ENCODE measurements at places on chromosomes 11 and 22. TPM values are rescaled to one million over a fixed set of nuclear protein-coding genes. Genes with fewer than 3 reads are reported as not detected.

DNA sequence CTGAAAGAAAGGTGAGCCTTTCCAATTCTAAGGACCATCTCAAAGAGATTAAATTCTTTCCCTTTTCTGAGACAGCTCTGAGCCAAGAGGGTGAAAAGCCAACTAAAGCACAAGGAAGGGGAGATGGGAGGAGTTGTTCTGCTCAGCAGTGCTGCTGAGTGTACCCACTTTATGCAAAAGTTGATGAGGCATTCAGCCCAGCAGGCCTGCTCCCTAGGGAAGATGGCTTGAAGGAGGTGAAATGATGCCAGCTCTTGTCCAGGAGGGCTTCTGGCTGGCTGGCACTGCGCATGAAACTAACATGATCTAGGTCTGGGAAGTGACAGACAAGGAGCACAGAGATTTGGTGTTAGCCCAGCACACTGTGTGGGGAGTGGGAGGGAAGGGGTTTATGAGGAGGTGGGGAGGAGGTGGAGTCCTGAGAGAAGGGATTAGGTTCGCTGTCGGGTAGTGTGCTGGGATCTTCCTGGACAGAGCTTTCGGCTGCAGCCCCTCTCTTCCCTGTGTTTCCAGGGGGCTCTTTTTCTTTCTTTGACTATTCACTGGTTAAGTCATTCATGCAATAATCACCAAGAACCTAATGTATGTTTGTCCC is 225.5 kb upstream of the NARS2 start:
- H3K4me3 ChIP-seq, result no peak overlapping the region
- DNase-seq, result no peak
- no peaks in the 10 kb centered on the region for H3K27me3 ChIP-seq
- H3K36me3 ChIP-seq, result no peaks in the 10 kb centered on the region
- H3K27ac ChIP-seq, result no peak overlapping the region
- no peaks in the 10 kb centered on the region for H3K4me1 ChIP-seq

Gene HEPN1
- total RNA-seq, result not detected

DNA sequence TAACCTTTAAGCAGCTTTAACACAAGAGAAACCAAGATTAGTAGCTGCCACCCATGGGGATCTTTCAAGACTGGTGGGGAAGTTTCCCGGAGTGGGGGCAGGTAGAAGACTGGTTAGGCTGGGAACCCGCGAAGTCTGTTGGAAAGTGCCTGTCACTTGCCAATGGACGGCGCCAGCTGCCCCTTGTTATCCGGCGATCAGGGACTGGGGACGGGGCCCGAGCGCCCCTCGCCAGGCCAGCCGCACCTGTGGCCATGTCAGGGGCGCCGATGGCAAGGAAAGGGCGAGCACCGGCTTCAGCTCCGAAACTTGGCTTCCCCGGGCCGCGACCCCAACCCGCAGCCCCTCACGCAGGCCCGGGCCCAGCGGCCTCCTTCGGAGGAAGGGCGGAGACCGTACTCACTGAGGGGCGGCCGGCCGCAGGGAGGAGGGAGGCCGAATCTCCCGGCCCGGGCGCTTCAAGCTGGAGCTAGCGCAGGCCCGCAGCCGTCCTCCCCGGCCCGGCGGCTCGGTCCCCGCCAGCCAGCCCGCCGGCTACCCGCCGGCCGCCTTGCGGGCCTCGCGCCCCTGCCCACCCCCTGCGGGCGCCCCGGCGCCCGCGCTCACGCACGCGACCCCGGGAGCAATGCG is 539 bp downstream of the EIF4ENIF1 start:
- H3K27me3 ChIP-seq, result peaks cover 17% of the 10 kb centered on the region
- no peaks in the 10 kb centered on the region for H3K4me1 ChIP-seq
- peaks cover 35% of the 10 kb centered on the region for H3K36me3 ChIP-seq
- DNase-seq, result peak; percentile 77

DNA sequence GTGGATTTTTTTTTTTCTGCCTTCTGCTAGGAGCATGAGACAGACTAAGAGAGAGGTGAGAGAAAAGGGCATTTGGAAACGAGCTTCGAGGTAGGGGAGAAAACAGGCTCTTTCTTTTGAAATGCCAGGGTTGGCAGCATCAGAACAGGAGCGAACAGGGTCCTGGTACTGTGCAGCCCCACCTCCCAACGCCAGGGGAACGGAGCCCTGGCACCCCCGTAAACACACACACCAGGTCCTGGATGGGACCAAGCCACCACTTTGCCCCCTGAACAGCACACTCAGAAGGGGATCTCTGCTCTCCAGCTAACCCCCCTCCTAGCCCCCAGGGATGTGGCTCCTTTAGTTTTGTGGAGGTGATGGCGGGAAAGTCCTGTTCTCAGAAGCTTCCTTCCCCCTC is 127.1 kb downstream of the CTTN start:
- H3K27ac ChIP-seq, result no peak overlapping the region
- H3K4me1 ChIP-seq, result no peaks in the 10 kb centered on the region
- DNase-seq, result no peak

DNA sequence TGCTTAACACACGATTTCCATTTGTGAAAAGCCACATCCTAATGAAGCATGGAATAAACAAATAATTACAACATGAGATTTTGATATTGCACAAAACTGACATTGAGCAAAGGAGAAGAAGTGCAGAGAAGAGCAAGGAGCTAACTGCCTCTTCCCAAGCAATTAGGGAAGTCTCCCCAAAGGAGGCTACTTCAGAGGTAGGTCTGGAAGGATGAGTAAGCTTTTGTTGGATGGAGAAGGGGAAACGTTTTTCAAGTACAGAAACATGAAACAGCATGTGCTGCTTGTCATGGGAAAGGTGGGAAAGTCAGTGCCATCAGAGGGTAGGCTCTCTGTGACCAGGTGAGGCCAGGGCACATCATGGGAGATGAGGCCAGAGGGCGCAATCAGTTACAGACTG is 132.2 kb upstream of the SESN3 start:
- no peaks in the 10 kb centered on the region for H3K27me3 ChIP-seq
- peak overlapping the region; percentile 24 for H3K27ac ChIP-seq
- no peak for DNase-seq
- H3K36me3 ChIP-seq, result no peaks in the 10 kb centered on the region
- no peak overlapping the region for H3K4me3 ChIP-seq
- H3K4me1 ChIP-seq, result peaks cover 6% of the 10 kb centered on the region

Gene CSRP3
- total RNA-seq, result not detected

- peak overlapping the region; percentile 98 for H3K4me3 ChIP-seq
- H3K36me3 ChIP-seq, result no peaks in the 10 kb centered on the region
- no peaks in the 10 kb centered on the region for H3K27me3 ChIP-seq
- peak overlapping the region; percentile 14 for H3K27ac ChIP-seq
These were observed 1.3 kb downstream of the DENND5A start for GRCh38 chr11:9263840-9264315.

DNA sequence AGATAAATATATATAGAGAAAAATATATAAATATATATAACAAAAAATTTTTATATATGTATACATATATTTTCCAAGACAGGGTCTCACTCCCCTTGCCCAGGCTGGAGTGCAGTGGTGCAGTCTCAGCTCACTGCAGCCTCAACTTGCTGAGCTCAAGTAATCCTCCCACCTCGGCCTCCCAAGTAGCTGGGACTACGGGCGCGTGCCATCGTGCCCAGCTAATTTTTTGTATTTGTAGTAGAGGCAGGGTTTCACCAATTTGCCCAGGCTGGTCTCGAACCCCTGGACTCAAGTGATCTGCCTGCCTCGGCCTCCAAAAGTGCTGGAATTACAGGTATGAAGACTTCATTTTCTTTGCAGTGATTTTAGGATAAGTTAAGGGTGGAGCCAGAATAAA is 38.9 kb upstream of the SEPTIN5 start:
- no peak overlapping the region for H3K4me3 ChIP-seq
- no peaks in the 10 kb centered on the region for H3K36me3 ChIP-seq
- no peak overlapping the region for H3K27ac ChIP-seq
- H3K4me1 ChIP-seq, result no peaks in the 10 kb centered on the region
- DNase-seq, result no peak

- peaks cover 21% of the 10 kb centered on the region for H3K27me3 ChIP-seq
- H3K4me3 ChIP-seq, result no peak overlapping the region
- no peaks in the 10 kb centered on the region for H3K4me1 ChIP-seq
- peak; percentile 29 for DNase-seq
- H3K36me3 ChIP-seq, result no peaks in the 10 kb centered on the region
These were observed 4.8 kb upstream of the ELFN2 start for GRCh38 chr22:37431801-37432707.

GRCh38 chr11:57901756-57902155 is 121.9 kb upstream of the OR9Q1 start:
- DNase-seq, result peak; percentile 73
- no peak overlapping the region for H3K4me3 ChIP-seq
- H3K27me3 ChIP-seq, result peaks cover 7% of the 10 kb centered on the region
- H3K36me3 ChIP-seq, result no peaks in the 10 kb centered on the region

DNA sequence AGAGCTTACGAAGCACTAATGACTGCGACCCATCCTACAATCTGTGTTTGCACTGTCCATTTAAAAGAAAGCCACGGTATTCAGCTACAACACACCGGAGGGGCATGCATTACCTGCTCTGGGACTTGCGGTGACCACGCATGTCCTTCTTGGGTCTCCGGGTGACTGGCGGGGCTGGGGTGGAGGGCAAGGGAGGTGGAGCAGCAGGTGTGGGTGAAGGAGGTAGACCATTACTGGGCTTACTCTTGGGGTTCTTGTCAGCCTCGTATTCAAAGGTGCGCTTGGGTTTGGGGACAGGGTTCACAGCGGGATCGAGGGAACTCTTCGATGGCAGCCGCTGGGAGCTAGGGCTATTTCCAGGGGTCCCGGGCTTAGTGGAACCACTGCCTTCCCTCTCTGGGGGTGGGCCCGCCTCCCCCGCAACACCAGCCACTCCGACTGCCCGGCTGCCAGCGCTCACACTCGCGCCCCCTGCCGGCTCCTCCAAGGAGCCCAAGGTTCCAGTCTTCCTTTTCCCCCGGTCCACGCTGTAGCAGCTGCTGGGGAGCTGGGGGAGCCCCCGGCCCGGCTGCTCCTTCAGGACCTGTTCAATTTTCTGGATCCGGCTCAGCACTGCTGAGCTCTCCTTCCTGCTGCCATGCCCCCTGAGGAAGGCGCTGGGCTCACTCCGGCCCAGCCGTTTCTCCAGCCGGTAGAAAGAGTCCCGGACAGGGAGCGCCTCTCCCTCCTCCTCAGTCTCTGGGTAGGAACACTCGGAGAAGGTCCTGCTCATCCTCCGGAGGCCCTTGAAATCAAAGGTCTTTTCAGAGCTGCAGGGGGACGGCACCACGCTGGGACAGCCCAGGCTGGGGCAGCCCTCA is 47.5 kb downstream of the RPL27A start:
- no peaks in the 10 kb centered on the region for H3K27me3 ChIP-seq
- DNase-seq, result peak; percentile 67
- peaks cover 21% of the 10 kb centered on the region for H3K4me1 ChIP-seq
- H3K4me3 ChIP-seq, result no peak overlapping the region

- H3K27me3 ChIP-seq, result no peaks in the 10 kb centered on the region
- H3K4me1 ChIP-seq, result no peaks in the 10 kb centered on the region
- no peak overlapping the region for H3K27ac ChIP-seq
- no peak overlapping the region for H3K4me3 ChIP-seq
These were observed 16.2 kb downstream of the CTTN start for GRCh38 chr11:70414341-70415100.

Gene LTBP3
- 18.7 TPM for total RNA-seq

- peaks cover 35% of the 10 kb centered on the region for H3K36me3 ChIP-seq
- H3K4me1 ChIP-seq, result no peaks in the 10 kb centered on the region
- peak; percentile 71 for DNase-seq
- peak overlapping the region; percentile 97 for H3K4me3 ChIP-seq
These were observed 661 bp upstream of the MALAT1 start for GRCh38 chr11:65498042-65498726.

GRCh38 chr11:44033411-44033850 is 14.3 kb upstream of the ACCSL start:
- H3K4me1 ChIP-seq, result no peaks in the 10 kb centered on the region
- no peaks in the 10 kb centered on the region for H3K27me3 ChIP-seq
- no peak overlapping the region for H3K4me3 ChIP-seq
- no peak for DNase-seq
- H3K27ac ChIP-seq, result peak overlapping the region; percentile 43

GRCh38 chr11:2818503-2818902 is 67.1 kb downstream of the CDKN1C start:
- H3K4me1 ChIP-seq, result no peaks in the 10 kb centered on the region
- no peaks in the 10 kb centered on the region for H3K36me3 ChIP-seq
- peaks cover 3% of the 10 kb centered on the region for H3K27me3 ChIP-seq
- no peak overlapping the region for H3K27ac ChIP-seq
- DNase-seq, result no peak

DNA sequence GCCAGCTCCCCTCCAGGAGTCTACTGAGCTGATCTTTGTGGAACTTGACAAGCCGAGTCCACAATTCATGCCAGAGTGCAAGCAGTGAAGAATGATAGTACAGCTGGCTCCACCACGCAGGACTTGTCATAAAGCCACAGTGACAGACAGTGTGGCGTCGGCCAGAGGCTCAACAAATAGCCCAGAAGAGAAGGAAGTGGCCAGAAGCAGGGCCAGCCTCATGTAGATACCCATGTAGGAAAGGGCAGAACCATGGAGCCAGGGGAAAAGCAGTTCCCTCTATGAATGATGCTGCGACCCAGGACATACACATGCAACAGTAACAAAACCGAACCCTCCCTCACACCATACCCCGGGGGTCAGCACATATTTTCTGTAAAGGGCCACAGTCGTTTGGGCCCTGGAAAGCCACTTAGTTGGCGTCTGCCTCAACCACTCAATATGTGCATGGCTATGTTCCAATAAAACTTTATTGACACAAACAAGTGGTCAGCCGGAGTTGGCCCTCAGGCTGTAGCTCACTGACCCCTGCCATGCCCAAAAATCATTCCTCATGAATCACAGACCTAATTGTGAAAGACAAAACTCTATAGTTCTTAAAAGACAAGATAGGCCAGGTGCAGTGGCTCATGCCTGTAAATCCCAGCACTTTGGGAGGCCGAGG is 161.4 kb downstream of the BRD1 start:
- DNase-seq, result peak; percentile 34
- no peaks in the 10 kb centered on the region for H3K36me3 ChIP-seq
- peaks cover 31% of the 10 kb centered on the region for H3K27me3 ChIP-seq
- peaks cover 2% of the 10 kb centered on the region for H3K4me1 ChIP-seq
- H3K4me3 ChIP-seq, result no peak overlapping the region
- H3K27ac ChIP-seq, result no peak overlapping the region

GRCh38 chr22:50243685-50244419 is 971 bp downstream of the TUBGCP6 start:
- no peak for DNase-seq
- H3K4me3 ChIP-seq, result peak overlapping the region; percentile 91
- peaks cover 3% of the 10 kb centered on the region for H3K4me1 ChIP-seq
- H3K27me3 ChIP-seq, result no peaks in the 10 kb centered on the region
- H3K36me3 ChIP-seq, result peaks cover 25% of the 10 kb centered on the region
- H3K27ac ChIP-seq, result no peak overlapping the region

Gene CENPM
- 43.1 TPM for total RNA-seq

Gene CNTF
- 1.7 TPM for total RNA-seq

- no peak for DNase-seq
- no peaks in the 10 kb centered on the region for H3K27me3 ChIP-seq
- no peak overlapping the region for H3K27ac ChIP-seq
- no peak overlapping the region for H3K4me3 ChIP-seq
- H3K4me1 ChIP-seq, result no peaks in the 10 kb centered on the region
These were observed 39.4 kb downstream of the CYP2R1 start for GRCh38 chr11:14852571-14853177.

- H3K36me3 ChIP-seq, result no peaks in the 10 kb centered on the region
- no peaks in the 10 kb centered on the region for H3K27me3 ChIP-seq
- no peak overlapping the region for H3K4me3 ChIP-seq
These were observed 2.6 kb upstream of the CARD18 start for GRCh38 chr11:105142167-105142566.

- H3K27me3 ChIP-seq, result no peaks in the 10 kb centered on the region
- no peaks in the 10 kb centered on the region for H3K36me3 ChIP-seq
- no peak overlapping the region for H3K27ac ChIP-seq
- no peak overlapping the region for H3K4me3 ChIP-seq
- no peaks in the 10 kb centered on the region for H3K4me1 ChIP-seq
- peak; percentile 68 for DNase-seq
These were observed 69.4 kb downstream of the MCHR1 start for GRCh38 chr22:40748388-40749355.

GRCh38 chr11:30254307-30255298 is 23.8 kb downstream of the FSHB start:
- DNase-seq, result no peak
- H3K27me3 ChIP-seq, result peaks cover 20% of the 10 kb centered on the region
- H3K27ac ChIP-seq, result no peak overlapping the region
- H3K4me1 ChIP-seq, result no peaks in the 10 kb centered on the region
